Putamen (tissue), 1 donor: ENCODE measurements at places on chromosomes 13 and 19.
A peak's percentile ranks its signal among the peaks of the same experiment; 100 is the strongest.

- no peak for DNase-seq
Observed at GRCh38 chr19:35975608-35976214, 19.3 kb upstream of the SDHAF1 start.

DNA sequence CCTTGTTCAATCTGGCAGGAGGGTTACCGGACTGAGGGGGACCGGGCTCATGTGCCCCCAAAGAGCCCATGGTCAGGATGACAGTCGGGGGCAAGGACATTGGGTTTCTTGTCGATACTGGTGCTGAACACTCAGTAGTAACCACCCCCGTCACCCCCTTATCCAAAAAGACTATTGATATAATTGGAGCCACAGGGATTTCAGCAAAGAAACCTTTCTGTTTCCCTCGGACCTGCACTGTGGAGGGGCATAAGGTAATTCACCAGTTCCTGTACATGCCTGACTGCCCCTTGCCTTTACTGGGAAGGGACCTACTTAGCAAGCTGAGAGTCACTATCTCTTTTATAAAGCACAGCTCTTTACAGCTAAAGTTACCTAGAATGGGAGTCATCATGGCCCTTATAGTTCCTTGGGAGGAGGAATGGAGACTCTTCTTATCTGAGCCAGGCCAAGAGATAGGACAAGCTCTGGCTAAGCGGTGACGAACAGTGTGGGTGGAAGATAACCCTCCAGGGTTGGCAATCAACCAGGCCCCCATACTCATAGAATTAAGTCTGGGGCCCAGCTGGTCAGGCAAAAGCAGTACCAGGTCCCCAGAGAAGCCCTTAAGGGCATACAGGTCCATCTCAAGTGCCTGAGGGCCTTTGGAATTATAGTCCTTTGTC, 603.7 kb downstream of the UQCRFS1 start:
- DNase-seq = no peak

DNA sequence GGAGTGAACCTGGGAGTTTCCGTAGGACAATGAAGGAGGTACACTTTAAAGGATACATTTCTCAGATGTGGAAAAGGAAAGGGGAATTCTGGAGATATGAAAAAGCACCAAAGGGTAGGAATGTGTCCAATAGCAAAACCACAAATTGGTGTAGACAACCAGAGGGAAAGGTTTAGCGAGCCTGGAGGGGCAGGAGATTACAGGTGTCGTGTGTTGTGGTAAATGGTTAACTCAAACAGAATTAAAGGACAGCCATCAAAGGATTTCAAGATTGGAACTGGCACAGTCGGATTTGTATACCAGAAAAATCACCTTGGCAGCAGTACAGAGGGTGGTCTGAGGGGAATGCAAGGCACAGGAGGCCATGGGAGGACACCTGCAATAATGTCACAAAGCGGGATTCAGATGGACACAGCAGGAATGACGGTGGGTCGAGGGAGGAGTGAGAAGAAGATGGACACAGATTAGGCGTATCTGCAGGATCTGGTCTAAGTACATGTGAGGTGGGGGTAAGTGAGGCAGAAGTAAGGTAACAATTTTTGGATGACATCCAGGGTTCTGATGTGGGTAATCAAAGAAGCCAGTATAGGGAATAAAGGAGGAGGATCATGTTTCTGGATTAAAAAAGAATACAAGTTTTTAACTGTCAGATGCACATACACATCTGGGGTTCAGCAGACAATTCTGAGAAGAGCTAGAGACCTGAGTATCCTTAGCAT, 361.6 kb downstream of the KLF12 start:
- DNase-seq = no peak

DNA sequence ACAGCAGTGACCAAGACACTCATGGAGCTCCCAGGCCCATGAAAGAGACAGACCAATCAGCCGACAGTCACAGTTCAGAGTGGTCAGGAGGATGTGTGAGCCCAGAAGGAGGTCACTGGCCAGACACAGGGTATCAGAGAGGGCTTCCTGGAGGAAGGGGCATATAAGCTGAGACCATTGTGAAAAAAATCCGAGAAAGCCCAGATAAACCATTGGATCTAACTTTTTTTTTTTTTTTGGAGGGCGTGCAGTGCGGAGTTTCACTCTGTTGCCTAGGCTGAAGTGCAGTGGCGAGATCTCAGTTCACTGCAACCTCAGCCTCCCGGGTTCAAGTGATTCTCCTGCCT, 4.2 kb downstream of the ITPKC start:
- no peak for DNase-seq

DNA sequence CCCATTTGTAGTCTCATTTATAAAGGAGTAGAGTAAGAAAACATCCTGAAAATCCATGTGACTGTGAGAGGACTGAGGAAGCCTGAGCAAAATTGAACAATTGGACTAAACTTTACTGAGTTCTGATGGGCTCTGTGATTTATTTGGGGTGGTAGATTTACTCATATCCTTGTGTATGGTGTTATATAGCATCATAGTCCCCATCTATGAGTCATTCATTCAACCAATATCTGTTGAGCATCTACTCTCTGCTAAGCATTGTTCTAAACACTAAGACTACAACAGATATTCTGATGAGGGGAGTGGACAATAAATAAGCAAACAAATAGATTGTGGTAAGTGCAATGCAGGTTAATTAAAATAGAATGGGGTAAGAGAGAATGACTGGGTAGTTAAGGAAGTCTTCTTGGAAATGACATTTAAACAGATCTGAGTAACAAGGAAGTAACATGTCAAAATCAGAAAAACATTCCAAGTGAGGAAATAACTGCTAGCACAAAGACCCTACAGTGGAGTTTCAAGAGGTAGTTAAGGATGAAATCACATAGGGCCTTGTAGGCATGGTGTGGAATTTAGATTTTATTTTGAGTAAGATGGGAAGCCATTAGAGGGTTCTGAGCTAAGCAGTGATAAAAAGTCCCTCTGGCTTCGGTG, 36.3 kb upstream of the MLNR start:
- DNase-seq = no peak

DNA sequence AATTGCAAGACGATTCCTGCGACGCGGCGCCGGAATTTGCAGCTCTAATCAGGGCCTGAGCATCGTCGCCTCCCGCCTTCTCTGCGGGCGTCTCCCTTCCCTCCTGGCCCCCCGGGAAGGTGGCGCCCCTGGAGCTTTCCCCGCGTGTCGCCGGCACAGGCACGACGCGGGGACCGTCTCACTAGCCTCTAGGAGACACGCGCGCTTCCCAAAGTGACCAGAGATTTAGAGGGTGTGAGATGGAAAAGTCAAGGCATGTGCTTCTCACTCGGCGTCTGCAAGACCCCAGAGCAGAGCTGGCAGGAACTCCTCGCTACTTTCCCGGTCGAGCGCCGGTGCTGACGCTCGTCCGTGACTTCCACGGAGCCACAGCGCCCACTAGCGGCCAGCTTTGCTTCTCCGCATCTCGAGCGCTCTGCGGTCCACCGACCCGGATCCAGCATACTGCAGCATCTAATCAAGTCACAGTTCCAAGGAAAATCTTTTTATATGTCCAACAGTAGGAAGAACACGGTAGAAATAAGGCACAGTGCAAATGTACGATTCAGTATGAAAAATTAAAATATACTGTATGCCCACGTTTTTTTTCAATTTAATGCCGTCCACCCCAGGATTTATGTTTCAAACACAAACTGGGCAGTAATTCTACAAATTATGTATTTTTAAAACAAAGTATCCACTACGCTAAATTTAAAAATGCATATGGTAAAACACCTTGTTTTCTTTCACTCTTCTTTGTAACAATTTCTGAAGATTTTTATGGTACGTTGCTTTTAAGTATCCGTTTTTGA, 977 bp upstream of the EFNB2 start:
- peak; percentile 89 for DNase-seq

DNA sequence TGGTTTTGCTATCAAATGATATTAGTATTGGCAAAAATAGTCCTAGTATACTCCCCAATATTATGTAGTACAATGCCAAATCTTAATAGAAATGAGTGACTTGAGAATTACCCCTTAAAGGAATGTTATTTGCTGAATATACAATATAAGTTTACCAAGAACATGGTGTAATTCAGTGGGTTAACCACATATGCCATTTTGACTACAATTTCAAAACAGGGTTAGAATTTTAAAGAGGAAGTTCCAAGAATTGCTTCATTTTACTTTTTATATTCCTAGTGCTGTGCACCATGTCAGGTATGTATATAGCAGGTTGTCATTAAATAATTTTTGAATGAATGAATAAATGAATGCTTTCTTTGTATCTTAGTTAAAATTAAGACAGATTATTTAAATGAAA, 66.3 kb downstream of the LMO7 start:
- DNase-seq = no peak

DNA sequence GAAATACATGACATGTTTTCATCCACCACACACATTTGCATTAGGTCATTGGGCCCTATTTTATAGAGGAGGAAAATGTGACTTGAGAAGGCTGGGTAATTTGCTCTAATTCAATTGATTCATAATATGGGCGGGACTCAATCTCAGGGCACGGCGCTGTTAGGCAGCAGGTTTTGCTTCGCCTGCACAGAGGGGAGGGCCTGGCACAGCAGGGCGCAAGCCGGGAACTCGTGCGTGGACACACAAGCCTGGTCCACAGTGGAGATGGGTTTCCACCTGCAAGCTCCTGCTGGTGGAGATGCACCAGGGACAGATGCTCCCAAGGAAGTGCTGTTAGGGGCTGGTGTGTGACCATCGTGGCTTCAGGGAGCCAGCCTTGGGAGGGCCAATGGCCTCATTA, 58.4 kb upstream of the MTIF3 start:
- no peak for DNase-seq

DNA sequence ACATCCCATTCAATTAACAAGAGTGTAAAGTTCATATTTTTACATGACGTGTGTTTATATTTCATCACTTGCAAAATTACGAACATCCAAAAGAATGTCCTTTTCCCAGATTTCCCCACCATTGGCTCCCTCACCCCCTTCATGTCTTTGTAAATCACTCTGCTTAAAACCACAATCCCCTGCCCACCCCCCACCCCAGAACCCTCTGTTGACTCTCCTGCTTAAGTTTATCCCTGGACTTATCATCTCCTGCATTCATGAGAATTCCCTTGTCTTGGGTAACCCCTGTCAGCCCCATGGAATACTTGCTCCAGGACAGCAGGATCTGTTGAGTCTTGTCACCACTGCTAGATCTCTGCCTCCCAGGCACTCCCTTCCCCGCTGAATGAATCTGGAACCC, 109.9 kb downstream of the COL4A1 start:
- no peak for DNase-seq

- no peak for DNase-seq
Observed at GRCh38 chr13:21686751-21687391, 16.0 kb downstream of the FGF9 start.

- no peak for DNase-seq
Observed at GRCh38 chr13:51828730-51829567, 16.0 kb downstream of the TMEM272 start.

GRCh38 chr13:30739761-30740642, 4.7 kb downstream of the ALOX5AP start:
- DNase-seq = no peak

DNA sequence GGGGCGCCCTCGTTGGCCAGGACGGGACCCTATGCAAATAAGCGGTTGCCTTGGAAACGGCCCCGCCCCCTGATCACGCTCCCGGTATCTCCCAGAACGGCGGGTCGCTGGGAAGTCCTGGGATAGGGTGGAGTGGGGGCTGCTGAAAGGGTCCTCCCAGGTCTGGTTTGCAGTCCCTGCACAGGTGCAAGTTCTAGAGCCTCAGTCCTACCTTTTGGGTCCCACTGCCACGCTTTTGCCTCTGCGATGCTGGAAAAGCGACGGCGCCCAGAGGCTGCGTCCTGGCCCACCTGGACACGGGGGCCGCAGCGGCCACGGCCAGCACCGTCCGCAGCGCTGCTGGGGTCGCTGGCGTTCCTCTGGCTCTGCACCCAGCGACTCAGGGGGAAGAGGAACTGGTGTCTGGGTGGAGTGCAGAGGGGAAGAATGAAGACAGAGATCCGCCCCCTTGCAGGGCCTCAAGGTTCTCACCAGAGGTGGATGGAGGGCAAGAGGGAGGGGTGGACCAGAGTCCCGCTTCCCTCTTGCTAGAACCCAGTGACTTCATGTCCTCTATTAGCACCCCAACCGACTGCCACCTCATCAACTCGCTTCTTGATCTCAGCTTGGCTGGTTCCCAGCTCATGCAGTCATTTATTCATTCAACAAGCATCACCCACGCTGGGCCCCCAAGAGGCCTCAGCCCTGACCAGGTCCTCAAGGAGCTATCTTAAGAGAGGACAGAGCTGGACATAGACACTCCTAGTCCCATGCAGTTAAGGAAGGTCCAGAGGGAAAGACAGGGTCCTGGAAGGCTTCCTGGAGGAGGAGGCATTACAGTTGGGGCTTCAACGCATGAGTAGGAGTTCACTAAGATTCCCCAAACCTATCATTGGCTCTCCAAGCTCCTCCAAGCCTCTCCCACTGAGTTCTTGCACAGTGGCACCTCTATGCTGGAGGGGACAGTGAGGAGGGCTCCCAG, at the start of gene LRRC25:
LRRC25 (minus strand) TSS at position 381 of the 961 bp plus-strand sequence. CDS start 659 bp downstream, outside the sequence.
- no peak for DNase-seq

DNA sequence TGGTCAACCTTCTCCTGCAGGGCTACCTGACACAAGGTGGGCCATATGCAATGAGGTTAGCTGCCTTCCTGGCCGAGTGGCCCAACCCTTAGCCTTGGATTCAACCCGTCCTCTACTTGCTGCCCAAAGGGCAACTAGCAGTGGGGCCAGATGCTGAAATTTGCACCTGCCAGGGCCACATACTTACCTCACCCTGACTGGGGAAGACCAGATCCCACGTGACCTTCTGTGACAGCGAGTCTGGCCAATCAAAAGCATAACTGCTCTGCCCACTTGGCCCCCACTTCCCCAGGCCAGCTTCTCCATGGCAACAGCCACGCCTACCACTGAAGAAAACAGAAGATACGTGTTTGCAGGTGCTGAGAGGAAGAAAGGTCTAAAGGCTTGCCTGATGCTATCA, 10.9 kb downstream of the PEG3 start:
- no peak for DNase-seq

- DNase-seq = no peak
Observed at GRCh38 chr13:110092831-110093247, 214.1 kb downstream of the COL4A1 start.

GRCh38 chr19:3669947-3670795, 30.1 kb downstream of the PIP5K1C start:
- DNase-seq = no peak

GRCh38 chr13:68214691-68215415, 984.7 kb upstream of the PCDH9 start:
- DNase-seq = no peak

DNA sequence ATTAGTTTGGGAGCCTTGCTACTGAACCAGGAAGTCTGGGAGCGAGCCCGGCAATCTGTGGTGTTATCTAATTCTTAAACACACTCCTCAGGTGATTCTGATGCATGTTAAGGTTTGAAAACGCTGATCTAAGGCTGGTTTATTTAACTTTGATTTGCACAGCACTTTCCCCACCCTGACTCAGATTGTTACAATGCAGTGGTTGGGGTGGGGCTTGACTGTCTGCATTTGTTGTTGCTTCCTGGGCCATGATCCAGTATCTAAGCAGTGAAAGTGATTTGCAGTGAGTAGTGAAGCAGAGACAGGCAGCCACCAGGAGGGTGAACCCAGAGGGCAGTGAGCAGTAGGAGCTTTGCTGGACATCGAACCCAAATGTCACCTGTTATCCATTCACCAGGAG, 81.6 kb upstream of the ARGLU1 start:
- no peak for DNase-seq

- DNase-seq = no peak
Observed at GRCh38 chr13:77865622-77866021, 53.0 kb downstream of the EDNRB start.

- DNase-seq = no peak
Observed at GRCh38 chr13:59416561-59416960, 747.2 kb downstream of the DIAPH3 start.
